ENCODE measurements at places on chromosomes 7 and 10.

GRCh38 chr7:112420236-112420861, 29.9 kb upstream of the IFRD1 start:
- no peak for DNase-seq

GRCh38 chr10:93756118-93756517, 1.6 kb upstream of the LGI1 start:
- DNase-seq: no peak

DNA sequence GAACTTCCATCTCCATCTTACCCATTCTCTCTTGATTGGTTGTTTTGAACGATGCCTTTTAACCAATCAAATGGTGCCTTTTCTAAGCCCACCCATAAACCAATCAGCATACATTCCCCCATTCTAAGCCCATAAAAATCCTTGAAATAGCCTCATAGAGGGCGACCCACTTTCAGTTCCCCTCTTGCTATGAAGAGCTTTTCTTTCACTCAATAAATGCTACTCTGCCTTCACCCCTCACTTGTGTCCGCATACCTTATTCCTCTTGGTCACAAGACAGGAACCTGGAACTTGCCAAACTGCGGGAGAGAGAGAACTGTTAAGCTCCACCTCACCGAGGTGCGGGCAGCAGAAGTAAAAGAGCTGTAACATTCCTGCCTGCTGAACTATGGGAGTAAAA, 1602.0 kb upstream of the LRRTM3 start:
- DNase-seq: no peak

GRCh38 chr7:90726623-90727022, 130.5 kb downstream of the CDK14 start:
- DNase-seq: no peak

GRCh38 chr10:89523274-89523673, 12.1 kb downstream of the SLC16A12 start:
- no peak for DNase-seq

DNA sequence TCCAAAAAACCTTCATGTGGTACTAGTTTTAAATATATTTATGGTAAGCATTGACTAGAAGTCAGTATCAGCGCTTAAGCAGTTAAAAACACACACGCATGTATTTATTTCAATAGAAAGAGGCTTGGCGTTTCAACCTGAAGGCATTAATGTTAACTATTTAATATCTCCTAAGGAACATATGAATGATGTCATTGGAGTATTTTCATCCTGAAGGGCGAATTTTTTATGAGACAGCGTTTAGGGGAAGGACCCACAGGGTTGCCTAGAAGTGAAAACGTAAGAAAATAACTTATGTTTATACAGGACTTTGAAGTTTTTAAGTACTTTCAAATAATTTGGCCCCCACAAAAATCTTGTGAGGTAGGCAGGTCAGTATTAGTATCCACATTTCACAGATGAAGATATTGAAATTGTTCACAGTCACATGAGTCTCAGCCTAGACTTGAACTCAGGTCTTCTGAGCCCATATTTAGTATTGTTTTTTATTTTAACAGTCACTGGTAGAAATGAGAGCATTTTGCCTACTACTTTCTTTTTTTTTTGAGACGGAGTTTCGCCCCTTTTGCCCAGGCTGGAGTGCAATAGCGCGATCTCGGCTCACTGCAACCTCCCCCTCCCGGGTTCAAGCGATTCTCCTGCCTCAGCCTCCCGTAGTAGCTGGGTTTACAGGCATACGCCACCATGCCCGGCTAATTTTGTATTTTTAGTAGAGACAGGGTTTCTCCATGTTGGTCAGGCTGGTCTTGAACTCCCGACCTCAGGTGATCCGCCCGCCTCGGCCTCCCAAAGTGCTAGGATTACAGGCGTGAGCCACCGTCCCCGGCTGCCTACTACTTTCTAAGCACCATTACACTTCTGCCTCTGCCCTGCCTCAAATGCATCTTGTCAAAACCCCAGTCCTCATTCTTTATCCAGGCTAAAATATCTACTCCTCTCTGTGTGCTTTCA, 1.8 kb downstream of the SLK start:
- no peak for DNase-seq

DNA sequence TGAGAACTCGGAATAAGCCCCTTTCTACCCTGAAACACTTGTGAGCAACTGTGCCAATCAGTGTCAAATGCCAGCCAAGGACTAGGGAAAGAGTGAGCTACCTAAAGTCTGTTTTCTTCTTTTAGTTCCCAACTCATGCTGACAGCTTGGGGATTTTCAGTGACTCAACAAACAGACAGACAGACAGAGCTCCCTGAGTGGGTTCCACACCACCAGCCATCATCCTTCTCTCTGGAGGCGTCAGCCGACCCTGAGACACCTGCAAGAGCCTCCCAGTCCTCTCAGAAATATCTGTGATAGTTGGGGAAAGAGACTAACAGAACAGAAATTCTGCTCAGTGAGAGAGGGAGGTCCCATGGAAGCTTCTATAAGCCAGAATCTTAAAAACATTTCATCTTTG, 49.5 kb downstream of the GATA3 start:
- DNase-seq: no peak

DNA sequence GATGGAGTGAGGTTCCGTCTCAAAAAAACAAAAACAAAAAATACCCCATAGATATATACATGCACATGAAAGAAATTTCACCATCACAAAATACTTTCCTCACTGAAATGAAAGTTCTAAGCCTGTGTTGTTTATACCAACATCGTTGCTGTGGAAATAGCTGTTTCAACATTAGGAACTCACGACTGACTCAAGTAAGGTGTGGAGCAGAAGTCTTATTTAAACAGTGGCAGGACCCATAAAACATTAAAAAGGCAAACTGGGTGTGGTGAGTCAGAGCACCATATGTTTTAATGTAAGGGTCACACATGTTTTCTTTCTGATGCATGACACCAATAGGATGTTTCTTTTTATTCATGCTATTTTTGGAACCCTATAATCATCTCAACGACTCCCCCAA, 48.3 kb downstream of the BAIAP2L1 start:
- DNase-seq: no peak

DNA sequence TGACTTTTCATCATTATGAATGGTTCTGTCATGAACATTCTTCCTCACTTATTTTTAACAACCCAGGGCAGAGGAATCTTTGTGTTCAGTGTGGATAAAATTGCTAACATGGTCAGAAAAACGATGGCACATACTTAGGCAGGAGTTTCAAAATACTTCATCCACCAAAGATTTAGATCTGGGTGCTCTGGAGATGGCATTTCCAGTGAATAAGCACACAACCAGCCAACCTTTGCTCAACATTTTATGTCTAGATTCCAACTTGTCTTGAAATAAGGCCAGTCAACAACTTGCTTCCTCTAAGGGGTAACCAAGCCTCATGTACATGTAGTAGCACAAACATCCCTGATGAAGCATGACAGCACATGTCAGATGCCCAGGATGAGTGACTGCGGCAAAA, 33.4 kb upstream of the ADRB1 start:
- no peak for DNase-seq

- no peak for DNase-seq
These were observed 42.6 kb downstream of the ADAMTS14 start for GRCh38 chr10:70714951-70715350.

GRCh38 chr10:80661526-80661925, 123.8 kb downstream of the SH2D4B start:
- no peak for DNase-seq

DNA sequence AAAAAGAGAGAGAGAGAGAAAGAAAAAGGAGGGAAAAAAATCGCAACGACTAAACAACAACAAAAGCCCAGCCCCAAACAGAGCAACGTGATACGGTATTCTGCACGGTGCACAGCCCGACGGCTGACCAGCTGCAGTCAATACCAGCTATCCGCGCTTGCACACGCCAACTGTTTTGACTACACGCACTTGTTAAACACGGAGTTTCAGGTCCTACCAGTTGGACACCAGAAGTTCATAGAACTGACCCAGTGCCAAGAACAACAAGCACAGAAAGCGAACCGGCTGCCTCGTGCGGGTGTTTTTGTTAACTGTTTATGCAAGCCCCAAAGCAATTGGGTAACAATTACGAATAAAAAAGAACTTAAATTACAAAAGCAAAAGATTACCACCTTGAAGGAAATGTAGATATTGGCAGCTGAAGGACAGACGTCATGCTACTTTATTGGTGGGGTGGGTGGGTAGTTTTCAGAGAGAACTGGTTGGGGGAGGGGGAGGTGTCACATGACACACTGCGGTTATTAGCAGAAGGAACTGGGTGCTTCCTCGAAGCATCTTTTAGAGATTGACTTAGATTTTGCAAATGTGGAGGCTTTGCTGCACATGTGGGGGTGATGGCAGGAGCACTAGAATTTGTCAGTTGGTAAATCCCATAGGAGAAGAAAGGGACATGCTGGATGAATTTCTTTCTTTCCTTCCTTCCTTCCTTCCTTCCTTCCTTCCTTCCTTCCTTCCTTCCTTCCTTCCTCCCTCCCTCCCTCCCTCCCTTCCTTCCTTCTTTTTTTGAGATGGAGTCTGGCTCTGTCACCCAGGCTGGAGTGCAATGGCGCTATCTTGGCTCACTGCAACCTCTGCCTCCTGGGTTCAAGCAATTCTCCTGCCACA, 110.6 kb upstream of the EFCAB10 start:
- DNase-seq: peak; percentile 23

GRCh38 chr10:124522933-124523871, 61.6 kb downstream of the LHPP start:
- no peak for DNase-seq

GRCh38 chr10:106566873-106567272, 597.6 kb downstream of the SORCS1 start:
- DNase-seq: no peak

DNA sequence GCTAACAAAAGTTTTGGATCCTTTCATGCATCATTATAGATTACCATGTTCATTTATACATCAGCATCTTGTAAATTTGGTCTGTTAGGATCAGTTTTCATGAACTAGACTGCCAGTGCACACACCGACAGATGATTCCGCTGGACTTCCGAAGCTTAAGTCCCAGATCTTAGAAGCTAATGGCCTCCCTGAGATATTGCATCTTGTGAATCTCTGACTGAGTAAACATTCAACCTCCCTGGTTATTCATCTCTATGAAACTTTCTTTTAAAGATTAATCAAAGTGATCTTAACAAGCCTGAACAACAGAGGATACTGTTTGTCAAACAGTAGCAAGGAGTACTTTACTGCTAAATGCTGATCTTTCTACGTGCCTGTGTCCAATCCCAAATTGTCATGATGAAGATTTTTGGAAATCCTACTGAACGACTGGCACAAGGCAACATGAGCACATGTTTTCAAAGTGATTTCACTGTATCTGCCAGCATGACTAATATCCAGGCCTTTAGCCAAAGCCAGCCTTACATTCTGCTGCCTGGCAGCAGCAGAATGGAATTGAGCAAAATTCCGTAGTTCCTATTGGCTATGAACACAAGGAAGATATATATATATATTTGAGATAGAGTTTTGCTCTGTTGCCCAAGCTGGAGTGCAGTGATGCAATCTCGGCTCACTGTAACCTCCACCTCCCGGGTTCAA, 91.3 kb upstream of the ANK3 start:
- no peak for DNase-seq

DNA sequence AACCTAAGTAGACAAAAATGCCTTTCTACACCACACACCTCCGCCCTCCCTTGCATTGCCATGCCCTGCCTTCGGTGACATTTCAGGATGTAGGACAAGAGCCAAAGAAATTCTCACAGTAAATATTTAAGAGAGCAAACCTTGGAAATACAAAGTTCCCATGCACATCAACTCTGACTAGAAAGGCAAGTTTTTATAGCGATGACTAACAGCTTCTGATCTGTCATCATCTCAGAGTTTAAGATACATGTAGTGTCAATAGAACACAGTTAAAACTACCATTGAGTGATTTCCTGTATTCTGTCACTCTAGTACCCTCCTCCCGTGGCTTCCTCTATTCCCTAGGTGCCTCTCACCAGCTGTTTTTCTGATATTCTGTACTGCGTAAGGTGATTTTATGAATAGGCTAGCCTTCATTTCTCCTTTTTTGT, 20.7 kb downstream of the SLC16A9 start:
- DNase-seq: no peak

- DNase-seq: peak; percentile 84
These were observed 157.6 kb downstream of the HERPUD2 start for GRCh38 chr7:35537067-35538023.
